ENCODE measurements at places on chromosomes 6 and 20. TPM values are rescaled to one million over a fixed set of nuclear protein-coding genes. Genes with fewer than 3 reads are reported as not detected.

The RIMS1 gene
- 1.8 TPM for total RNA-seq

The ATG5 gene
- 42.4 TPM for total RNA-seq

The ZC3H12D gene
- total RNA-seq = 0.99 TPM

The SUMO4 gene
- total RNA-seq = 6.5 TPM

The IYD gene
- under 0.01 TPM for total RNA-seq

The SEMG1 gene
- total RNA-seq = not detected

The GUCA1A gene
- total RNA-seq = 0.20 TPM

The MAS1 gene
- total RNA-seq = under 0.01 TPM

The PRSS16 gene
- 0.99 TPM for total RNA-seq

The DUSP15 gene
- 3.2 TPM for total RNA-seq

The C4B gene
- 4.2 TPM for total RNA-seq

The GRM4 gene
- total RNA-seq = 0.69 TPM

The RPN2 gene
- total RNA-seq = 82.3 TPM

The GOPC gene
- total RNA-seq = 45.8 TPM

The LIN28B gene
- total RNA-seq = 0.20 TPM

The MOXD1 gene
- total RNA-seq = 15.6 TPM

The OR2B6 gene
- total RNA-seq = not detected

The SYTL3 gene
- 2.7 TPM for total RNA-seq

The PLA2G7 gene
- total RNA-seq = 2.0 TPM

The ZBTB2 gene
- total RNA-seq = 9.3 TPM

The RUNX2 gene
- total RNA-seq = 2.9 TPM

The SPATA25 gene
- 0.69 TPM for total RNA-seq

The LCA5 gene
- 10.1 TPM for total RNA-seq

The FHL5 gene
- total RNA-seq = 1.5 TPM

The TCF19 gene
- 10.0 TPM for total RNA-seq

The LSM2 gene
- 21.0 TPM for total RNA-seq

The CCR6 gene
- total RNA-seq = 0.30 TPM

The FAM184A gene
- total RNA-seq = 3.7 TPM

The TMEM200A gene
- total RNA-seq = 9.3 TPM

The REV3L gene
- total RNA-seq = 49.0 TPM

The TRIM15 gene
- 1.4 TPM for total RNA-seq

The SAPCD1 gene
- total RNA-seq = 3.9 TPM

The RAD21L1 gene
- not detected for total RNA-seq

The C2 gene
- 4.9 TPM for total RNA-seq

The NOTCH4 gene
- total RNA-seq = 8.1 TPM

The GTSF1L gene
- total RNA-seq = not detected

The METTL24 gene
- total RNA-seq = 3.6 TPM

The POLR3F gene
- total RNA-seq = 11.8 TPM

The CENPQ gene
- 8.0 TPM for total RNA-seq

All from skin of body (tissue), 3 donors.